ENCODE measurements at places on chromosomes 1 and 21.
A peak's percentile ranks its signal among the peaks of the same experiment; 100 is the strongest.

- no peaks in the 10 kb centered on the region for H3K36me3 ChIP-seq
- no peak for DNase-seq
- H3K27me3 ChIP-seq = no peaks in the 10 kb centered on the region
- no peak overlapping the region for H3K4me3 ChIP-seq
- no peaks in the 10 kb centered on the region for H3K4me1 ChIP-seq
Measured at GRCh38 chr1:102919659-102920058, 188.7 kb downstream of the COL11A1 start.

DNA sequence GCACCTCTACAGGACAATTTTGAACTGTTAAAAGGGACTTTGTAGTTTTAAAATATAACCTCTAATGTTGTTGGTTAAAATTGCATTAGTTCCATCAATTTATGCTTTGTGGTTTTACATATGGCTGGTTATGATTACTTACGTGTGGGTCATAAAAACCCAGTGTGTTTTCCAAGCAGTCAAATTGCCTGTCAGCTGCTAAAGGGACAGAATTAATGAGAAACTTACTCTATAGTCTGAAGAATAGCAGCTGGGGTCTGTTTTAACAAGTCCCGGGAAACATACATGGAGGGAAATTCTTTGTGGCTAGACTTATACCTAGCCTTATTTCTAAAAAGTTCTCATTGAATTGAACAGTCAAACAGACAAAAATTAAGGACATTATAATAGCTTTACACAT lies 820.9 kb upstream of the ADGRL4 start:
- H3K4me1 ChIP-seq = no peaks in the 10 kb centered on the region
- no peak overlapping the region for H3K4me3 ChIP-seq
- no peaks in the 10 kb centered on the region for H3K36me3 ChIP-seq
- no peak overlapping the region for H3K27ac ChIP-seq
- no peak for DNase-seq

DNA sequence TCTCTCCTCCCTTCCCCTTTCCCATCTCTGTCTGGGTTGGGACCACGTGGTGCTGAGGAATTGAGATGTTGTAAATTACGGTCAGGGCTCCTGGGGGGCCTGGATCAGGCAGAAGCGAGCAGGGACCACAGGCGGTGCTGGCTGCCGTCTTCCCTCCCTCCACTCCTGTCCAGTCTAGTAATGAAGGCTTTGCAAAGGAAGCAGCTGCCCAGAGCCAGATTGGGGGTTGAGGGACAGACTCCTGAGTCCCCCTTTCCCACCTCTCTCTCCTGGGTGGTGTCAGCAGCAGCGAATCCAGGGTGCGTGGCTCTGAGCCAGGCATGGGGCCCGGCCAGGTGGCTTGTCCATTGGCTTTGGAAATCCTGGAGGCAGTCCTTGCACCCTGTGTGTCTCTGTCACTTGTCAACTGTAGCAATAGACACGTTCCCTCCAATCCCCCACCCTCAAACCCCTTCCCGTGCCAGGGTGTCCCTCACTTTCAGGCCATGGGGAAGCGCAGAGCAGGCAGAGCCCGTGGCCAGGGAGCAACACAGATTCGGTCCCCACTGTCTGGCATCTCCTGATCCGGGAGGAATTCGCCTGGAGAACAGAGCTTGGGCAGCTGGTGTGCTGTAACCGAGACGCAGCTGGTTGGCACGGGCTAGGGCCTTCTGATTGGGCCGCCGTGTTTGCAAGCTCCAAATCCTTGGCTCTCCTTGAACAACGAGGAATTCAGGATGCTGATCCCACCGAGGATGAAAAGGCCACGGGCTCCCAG lies 64.8 kb upstream of the WNT4 start:
- H3K27me3 ChIP-seq = peaks cover 69% of the 10 kb centered on the region
- H3K27ac ChIP-seq = no peak overlapping the region
- no peak overlapping the region for H3K4me3 ChIP-seq
- no peaks in the 10 kb centered on the region for H3K4me1 ChIP-seq
- H3K36me3 ChIP-seq = no peaks in the 10 kb centered on the region

DNA sequence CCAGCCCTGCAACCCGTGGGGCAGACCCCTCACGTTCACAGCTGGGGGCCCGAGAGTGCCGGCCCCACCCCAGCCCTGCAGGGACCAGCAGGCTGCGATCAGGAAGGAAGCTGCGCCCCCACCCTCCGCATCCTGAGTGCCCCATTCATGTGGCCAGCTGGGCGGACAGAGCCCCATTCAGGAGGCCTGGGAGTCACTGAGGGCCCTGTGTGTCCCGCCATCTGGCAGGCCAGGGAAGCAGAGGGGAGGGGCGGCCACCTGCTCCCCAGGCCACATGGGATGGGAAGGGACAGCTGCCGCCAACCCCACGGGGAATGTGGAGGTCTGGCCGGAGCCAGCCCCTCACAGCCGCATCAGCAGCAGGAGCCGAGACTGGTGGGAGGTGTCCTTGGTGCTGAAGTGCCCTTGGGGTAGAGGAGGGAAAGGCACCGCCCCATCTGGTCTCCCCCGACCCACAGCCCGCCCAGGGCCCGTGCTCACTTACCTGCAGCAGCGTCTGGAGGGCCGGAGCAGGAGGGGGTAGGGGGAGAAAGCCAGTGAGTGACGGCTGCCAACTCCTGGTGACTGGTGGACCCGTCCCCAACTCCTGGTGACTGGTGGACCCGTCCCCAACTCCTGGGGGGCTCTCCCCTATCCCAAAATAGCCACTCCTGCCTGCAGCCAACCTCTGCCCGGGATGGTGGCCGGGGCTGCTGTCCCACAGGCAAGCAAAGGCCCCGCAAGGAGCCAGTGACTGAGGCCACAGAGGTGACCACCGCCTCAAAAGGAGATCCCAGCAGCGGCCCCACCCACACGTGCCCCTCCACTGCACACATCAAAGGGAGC lies 8.7 kb downstream of the ACAP3 start:
- H3K36me3 ChIP-seq = peaks cover 1% of the 10 kb centered on the region
- no peaks in the 10 kb centered on the region for H3K27me3 ChIP-seq
- H3K4me3 ChIP-seq = no peak overlapping the region

GRCh38 chr21:40271164-40271563 lies 403.9 kb downstream of the PCP4 start:
- no peak overlapping the region for H3K27ac ChIP-seq
- H3K4me3 ChIP-seq = no peak overlapping the region

DNA sequence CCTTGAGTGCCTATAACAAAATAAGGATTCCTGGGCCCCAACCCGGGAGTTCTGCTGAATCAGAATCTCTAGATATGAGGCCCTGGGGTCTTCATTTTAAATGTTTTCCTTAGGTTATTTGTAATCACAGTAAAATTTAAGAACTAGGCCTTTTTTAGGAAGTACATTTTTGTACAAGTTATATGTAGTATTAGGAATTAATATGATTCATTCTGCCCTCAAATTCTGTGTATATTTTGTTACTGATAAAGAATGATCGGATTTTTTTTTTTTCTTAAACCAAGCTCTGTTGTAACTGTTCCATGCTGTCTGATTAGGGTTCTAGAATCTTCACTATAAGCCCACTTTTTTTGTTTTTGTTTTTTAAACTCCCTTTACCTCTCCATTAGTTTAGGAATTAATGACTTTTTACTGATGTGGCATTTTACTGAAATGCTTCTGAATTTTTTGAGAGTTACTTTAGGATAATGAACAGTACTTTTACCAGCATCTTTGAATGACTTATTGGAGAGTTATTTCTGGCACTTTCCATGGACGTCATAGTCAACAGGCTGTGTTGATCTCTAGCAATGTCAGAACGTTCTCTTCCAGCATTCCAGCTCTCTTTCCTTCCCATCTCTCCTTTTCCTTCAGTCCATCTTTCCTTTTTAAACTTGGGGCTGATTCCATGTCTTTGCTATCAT lies 48.3 kb downstream of the CLIC4 start:
- no peak overlapping the region for H3K4me3 ChIP-seq
- peaks cover 4% of the 10 kb centered on the region for H3K36me3 ChIP-seq
- no peak for DNase-seq
- H3K27me3 ChIP-seq = no peaks in the 10 kb centered on the region

DNA sequence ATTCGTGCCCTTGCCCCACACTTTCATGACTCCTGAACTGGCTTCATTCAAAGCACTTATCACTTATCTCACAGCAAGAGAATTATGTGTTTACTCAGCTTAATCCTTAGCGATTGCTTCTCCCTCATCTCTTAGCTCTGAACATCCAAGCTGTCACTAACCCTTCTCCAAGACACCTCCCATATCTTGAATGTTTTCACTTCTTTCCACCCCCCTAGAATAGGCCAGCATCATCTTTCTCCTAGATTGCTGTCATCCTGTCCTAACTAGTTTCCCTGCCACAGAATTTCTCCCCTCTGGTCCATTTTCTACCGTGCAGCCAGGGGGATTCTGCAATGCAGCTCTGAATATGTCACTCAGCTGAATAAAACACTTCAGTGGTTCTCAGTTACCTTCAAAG lies 68.6 kb upstream of the SPATA6 start:
- no peaks in the 10 kb centered on the region for H3K4me1 ChIP-seq
- DNase-seq = no peak
- no peak overlapping the region for H3K27ac ChIP-seq
- no peak overlapping the region for H3K4me3 ChIP-seq
- H3K27me3 ChIP-seq = no peaks in the 10 kb centered on the region

DNA sequence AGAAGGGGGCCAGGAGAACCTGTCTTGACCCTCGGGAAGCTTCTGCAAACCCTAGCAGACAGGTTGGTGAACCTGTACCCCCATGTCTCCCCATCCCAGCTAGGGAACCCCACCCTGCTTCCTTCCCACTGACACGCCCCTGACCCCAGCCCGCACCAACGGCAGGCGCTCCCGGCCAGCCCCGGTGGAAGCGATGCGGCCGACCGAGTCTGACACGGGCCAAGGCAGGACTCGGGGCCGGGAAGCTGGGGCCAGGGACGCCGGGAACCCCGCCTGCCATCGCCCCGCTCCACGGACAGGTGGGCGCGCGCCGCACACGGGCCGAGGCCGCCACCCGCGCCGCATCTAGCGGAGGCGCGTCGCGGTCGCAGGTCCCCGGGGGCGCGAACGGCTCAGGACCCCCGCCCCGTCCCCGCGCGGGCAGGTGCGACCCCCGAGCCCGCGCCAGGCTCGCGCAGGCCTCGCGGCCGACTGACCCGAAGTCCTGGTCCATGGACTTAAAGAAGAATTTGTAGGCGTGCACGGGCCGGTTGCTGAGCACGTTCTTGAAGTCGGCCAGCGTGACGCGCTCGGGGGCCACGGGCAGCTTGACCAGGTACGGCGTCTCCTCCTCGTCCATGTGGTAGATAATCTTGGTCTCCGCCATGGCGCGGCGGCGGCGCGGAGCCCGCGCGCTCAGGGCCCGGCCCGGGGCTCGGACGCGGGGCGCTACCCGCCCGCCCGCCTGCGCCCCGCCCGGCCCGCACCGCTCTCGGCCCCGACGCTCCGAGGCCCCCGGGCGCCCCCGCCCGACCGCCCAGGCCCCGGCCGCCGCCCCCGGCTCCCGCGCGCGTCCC lies 580 bp downstream of the DVL1 start:
- peaks cover 45% of the 10 kb centered on the region for H3K4me1 ChIP-seq
- peak overlapping the region; percentile 60 for H3K27ac ChIP-seq
- peak overlapping the region; percentile 85 for H3K4me3 ChIP-seq
- DNase-seq = no peak

DNA sequence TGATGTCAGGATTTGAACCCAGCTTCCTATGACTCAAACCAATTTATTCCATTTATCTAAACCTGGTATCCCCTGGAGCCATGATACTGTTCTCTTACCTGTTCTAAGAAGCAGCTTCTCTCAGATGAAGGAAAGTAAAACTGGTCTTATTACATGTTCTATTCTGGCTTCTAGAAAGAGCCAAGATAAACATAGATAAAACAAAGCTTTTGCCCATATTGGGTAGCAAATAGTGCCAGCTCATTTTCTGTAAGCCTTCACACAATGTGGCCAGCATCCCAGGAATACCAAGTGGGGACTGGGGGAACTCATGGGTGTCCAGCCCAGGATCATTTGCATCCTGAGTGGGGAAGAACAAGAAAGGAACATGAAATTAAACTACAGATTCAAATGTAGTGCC lies 53.5 kb upstream of the EPHA8 start:
- no peak overlapping the region for H3K4me3 ChIP-seq
- no peak for DNase-seq
- no peaks in the 10 kb centered on the region for H3K27me3 ChIP-seq
- no peak overlapping the region for H3K27ac ChIP-seq

DNA sequence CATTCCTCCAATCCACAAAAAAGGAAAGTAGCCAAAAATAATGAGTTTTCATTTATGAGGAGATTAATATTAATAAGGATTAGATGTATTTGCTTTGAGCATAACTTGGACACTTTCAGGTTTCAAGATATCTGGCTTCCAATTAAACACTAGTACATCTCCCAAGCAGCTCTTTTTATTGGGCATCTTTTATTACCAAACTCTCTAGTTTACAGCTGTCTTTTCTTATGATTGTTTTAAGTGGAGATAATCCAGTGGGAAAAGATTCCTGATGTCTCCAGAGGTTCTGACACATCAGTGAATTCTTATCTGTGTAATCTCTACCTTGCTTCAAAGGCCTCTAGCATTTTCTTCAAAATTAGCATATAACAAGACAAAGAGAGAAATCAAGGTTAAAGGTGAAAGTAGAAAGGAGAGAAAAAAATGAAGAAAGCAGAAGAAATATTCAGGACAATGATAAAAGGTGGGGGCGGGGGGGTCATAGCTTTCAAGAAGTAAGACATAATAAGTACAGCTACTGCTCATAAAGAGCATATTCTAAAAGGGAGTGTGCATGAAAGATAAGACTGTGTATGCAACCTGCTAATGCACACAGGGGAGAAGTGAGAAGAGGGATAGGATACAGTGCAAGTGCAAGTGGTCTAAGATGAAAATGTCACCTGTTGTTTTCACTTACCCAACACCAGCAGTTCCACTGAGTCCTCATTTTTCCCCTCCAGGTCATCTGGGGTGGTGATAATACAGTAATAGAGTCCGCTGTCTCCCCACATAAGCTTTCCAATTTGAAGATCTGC lies 19.1 kb downstream of the ILDR2 start:
- no peaks in the 10 kb centered on the region for H3K36me3 ChIP-seq
- H3K27me3 ChIP-seq = peaks cover 18% of the 10 kb centered on the region
- no peak for DNase-seq
- no peak overlapping the region for H3K4me3 ChIP-seq
- peaks cover 3% of the 10 kb centered on the region for H3K4me1 ChIP-seq
- H3K27ac ChIP-seq = no peak overlapping the region

GRCh38 chr1:202274611-202275010 lies 67.1 kb downstream of the UBE2T start:
- H3K36me3 ChIP-seq = no peaks in the 10 kb centered on the region
- H3K27ac ChIP-seq = no peak overlapping the region
- H3K4me1 ChIP-seq = peaks cover 2% of the 10 kb centered on the region
- H3K4me3 ChIP-seq = no peak overlapping the region
- no peak for DNase-seq
- no peaks in the 10 kb centered on the region for H3K27me3 ChIP-seq

GRCh38 chr1:178119628-178120027 lies 25.7 kb downstream of the RASAL2 start:
- no peak overlapping the region for H3K4me3 ChIP-seq
- no peaks in the 10 kb centered on the region for H3K27me3 ChIP-seq
- no peak overlapping the region for H3K27ac ChIP-seq
- H3K36me3 ChIP-seq = no peaks in the 10 kb centered on the region
- peaks cover 34% of the 10 kb centered on the region for H3K4me1 ChIP-seq

- no peaks in the 10 kb centered on the region for H3K27me3 ChIP-seq
- H3K36me3 ChIP-seq = no peaks in the 10 kb centered on the region
- no peak for DNase-seq
- H3K4me1 ChIP-seq = peaks cover 32% of the 10 kb centered on the region
Measured at GRCh38 chr1:94417728-94417977, 536 bp upstream of the ABCD3 start.

Data from keratinocyte (primary cell).